ENCODE measurements at places on chromosomes 16 and 17. TPM values are rescaled to one million over a fixed set of nuclear protein-coding genes. Genes with fewer than 3 reads are reported as not detected.

- peaks cover 29% of the 10 kb centered on the region for H3K36me3 ChIP-seq
- peak overlapping the region; percentile 92 for H3K27ac ChIP-seq
- peak; percentile 87 for DNase-seq
- H3K4me3 ChIP-seq: peak overlapping the region; percentile 65
- peaks cover 50% of the 10 kb centered on the region for H3K4me1 ChIP-seq
These were observed 42.1 kb downstream of the TBC1D16 start for GRCh38 chr17:79993390-79994227.

- peaks cover 4% of the 10 kb centered on the region for H3K4me1 ChIP-seq
- no peak overlapping the region for H3K4me3 ChIP-seq
- no peaks in the 10 kb centered on the region for H3K27me3 ChIP-seq
- H3K27ac ChIP-seq: peak overlapping the region; percentile 84
These were observed 24.1 kb downstream of the NPTX1 start for GRCh38 chr17:80452173-80452915.

DNA sequence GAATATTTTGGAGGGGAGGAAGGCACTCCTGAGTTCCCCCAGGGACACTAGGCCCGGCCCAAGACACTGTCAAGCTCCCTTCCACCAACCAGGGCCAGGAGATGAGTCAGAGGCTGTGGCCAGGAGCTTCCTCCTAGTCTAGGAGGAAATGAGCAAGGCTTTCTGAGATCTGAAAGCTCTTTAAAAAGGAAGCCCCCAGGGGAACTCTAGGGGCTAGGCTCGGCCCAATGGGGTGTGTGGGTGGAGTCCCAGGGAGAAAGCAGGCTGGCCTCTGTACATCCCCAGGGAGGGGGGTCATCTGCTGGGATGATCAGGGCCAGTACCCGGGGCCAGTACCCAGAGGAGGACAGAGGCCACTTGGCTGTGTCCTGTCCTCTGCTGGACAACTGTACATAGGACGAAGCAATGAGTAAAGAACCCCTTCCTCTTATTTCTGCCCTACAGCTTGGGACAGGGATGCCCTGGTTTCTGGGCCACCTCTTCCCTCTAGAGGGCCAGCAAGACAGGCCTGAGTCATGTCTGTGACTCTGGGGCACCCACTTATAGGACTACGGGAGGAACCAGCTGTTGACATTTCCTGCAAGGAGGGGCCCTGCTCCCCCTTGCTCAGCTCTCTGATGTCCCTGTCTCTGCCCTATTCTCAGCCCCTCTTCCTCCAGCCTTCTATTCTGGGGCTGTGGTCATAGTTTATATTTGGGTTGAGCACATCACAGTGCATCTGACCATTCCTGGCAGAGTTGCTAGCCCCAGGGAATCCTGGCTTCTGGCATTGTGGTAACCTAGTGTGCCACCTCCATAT is 2.7 kb downstream of the FHOD1 start:
- H3K4me1 ChIP-seq: peaks cover 56% of the 10 kb centered on the region
- peaks cover 47% of the 10 kb centered on the region for H3K36me3 ChIP-seq
- H3K4me3 ChIP-seq: peak overlapping the region; percentile 9
- peak overlapping the region; percentile 89 for H3K27ac ChIP-seq

DNA sequence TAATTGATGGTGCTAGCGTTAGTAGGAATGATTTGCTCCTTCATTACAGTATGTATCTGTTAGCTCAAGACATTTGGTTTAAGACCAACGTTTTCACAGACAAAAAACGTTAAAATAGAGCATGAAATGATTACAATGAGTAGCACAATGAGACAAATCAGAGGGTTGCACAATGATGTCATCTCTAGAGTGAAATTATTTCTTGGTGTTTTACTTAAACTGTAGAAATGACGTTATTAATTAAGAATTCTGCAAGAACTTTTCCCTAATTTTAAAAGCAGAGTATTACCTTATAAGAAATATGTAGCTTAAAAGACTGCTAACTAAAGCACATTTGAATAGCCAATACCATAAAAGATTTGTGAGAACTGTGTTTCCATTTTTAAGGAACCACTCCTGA is 373.4 kb upstream of the KIF2B start:
- H3K4me3 ChIP-seq: no peak overlapping the region
- no peaks in the 10 kb centered on the region for H3K27me3 ChIP-seq
- H3K4me1 ChIP-seq: no peaks in the 10 kb centered on the region

DNA sequence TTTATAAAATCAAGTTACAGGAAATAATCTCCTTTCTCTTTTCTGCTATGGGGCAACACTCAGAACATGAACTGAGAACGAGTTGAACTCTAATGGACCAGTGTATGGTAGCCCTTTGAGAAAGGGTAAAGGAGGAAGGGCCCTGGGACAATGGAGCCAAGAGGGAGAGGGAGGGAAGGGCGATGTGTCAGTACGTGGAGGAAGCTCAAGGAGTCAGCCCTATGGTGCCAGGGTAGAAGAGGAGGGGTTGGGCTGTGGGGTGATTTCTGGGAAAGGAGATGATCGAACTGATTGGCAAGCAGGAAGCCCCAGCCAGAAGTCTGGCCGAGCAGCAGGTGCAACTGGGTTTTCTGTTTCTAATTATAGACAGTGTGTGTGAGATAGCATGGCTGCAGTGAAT is 4.3 kb upstream of the WIPI1 start:
- H3K36me3 ChIP-seq: peaks cover 17% of the 10 kb centered on the region
- H3K27me3 ChIP-seq: no peaks in the 10 kb centered on the region
- H3K4me3 ChIP-seq: no peak overlapping the region

DNA sequence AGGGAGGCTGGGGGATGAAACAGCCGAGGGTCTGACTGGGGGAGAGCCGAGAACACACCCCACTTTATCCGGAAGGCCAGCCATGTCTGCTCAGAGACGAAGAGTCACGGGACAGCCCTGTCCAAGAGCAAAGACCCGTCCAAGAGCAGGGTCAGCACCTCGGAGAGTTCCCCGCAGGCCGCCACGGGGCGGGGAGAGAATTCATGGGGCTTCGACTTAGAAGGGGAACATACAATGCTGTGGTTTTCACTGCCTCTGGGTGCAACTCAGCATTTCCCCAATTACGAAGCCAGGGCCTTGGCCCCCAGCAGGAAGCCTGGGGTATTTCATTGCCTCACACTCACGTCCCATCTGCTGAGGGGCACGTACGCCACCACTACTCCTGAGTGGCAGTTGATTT is 59.3 kb downstream of the JPH3 start:
- no peaks in the 10 kb centered on the region for H3K36me3 ChIP-seq
- peaks cover 97% of the 10 kb centered on the region for H3K27me3 ChIP-seq
- H3K4me3 ChIP-seq: no peak overlapping the region
- no peak overlapping the region for H3K27ac ChIP-seq

GRCh38 chr17:33369876-33370275 is 76.8 kb upstream of the ASIC2 start:
- H3K36me3 ChIP-seq: no peaks in the 10 kb centered on the region
- H3K4me1 ChIP-seq: no peaks in the 10 kb centered on the region
- no peak for DNase-seq
- H3K27me3 ChIP-seq: peaks cover 58% of the 10 kb centered on the region
- H3K4me3 ChIP-seq: no peak overlapping the region

- no peak for DNase-seq
- peaks cover 44% of the 10 kb centered on the region for H3K4me1 ChIP-seq
- H3K4me3 ChIP-seq: peak overlapping the region; percentile 37
- H3K27ac ChIP-seq: peak overlapping the region; percentile 81
- peaks cover 41% of the 10 kb centered on the region for H3K36me3 ChIP-seq
- no peaks in the 10 kb centered on the region for H3K27me3 ChIP-seq
These were observed 253.2 kb downstream of the SEC14L1 start for GRCh38 chr17:77393867-77394539.

The SLC13A2 gene
- not detected for total RNA-seq

DNA sequence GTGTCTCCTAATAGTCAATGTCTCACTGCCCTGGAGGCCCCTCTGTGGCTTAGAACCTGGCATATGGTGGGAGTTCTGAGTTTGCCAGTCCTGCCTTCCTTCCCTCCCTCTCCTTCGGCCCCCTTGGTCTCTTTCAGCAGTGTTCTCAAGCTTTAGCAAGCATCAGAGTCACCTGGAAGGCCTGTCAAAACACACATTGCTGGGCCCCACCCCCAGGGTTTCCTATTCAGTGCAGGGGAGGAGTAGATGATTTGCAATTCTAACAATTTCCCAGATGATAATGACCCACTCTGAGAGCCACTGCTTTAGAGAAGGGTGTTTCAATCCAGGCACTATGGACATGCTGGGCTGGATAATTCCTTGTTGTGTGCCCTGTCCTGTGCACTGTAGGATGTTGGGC is 26.4 kb upstream of the TMEM220 start:
- no peak for DNase-seq
- no peaks in the 10 kb centered on the region for H3K36me3 ChIP-seq
- H3K27ac ChIP-seq: no peak overlapping the region

GRCh38 chr17:7262935-7263800 is 890 bp upstream of the CLDN7 start:
- H3K36me3 ChIP-seq: peaks cover 63% of the 10 kb centered on the region
- peak overlapping the region; percentile 94 for H3K27ac ChIP-seq
- H3K27me3 ChIP-seq: no peaks in the 10 kb centered on the region
- peaks cover 20% of the 10 kb centered on the region for H3K4me1 ChIP-seq
- peak overlapping the region; percentile 90 for H3K4me3 ChIP-seq

DNA sequence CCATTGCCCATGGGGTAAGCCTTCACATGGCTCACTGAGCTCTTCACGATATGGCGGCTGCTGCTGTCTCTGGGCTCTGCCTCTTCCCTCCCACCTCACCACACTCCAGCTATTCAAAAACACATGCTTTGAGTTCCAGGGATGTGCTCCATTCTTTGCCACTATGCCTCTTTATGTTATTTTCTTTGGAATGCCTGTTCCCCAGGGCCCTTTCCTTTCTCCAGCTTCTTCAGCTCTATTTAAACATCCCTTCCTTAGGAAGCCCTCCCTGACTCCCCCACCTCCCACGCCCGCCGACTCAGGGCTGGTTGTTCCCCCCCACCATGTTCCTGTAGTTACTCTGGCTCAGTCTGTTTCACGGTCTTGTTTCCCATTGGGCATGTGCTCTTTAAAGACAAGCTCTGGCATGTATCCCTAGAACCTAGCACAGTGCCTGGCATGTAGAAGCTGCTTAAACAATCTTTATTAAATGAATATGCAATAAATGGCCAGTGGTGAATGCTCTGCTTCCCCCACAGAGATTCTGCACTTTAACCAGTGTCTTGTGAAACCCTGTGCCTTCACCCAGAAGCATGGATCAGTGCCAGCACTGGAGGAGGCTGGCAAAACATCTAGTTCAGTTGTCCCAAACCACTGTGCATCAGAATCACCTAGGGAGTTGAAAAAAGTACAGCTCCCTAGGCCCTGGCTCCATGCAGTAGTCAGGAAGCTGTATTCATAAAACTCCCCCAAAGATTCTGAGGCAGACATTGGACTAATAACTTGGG is 6.9 kb downstream of the MYCBPAP start:
- peaks cover 18% of the 10 kb centered on the region for H3K4me1 ChIP-seq
- peaks cover 25% of the 10 kb centered on the region for H3K27me3 ChIP-seq
- no peak overlapping the region for H3K4me3 ChIP-seq
- no peak for DNase-seq

The KRT13 gene
- 45.7 TPM for total RNA-seq

The TEKT5 gene
- not detected for total RNA-seq

GRCh38 chr17:56031636-56032035 is 121.6 kb upstream of the ANKFN1 start:
- no peak overlapping the region for H3K4me3 ChIP-seq
- H3K36me3 ChIP-seq: no peaks in the 10 kb centered on the region
- peaks cover 47% of the 10 kb centered on the region for H3K27me3 ChIP-seq
- H3K27ac ChIP-seq: no peak overlapping the region
- DNase-seq: no peak

DNA sequence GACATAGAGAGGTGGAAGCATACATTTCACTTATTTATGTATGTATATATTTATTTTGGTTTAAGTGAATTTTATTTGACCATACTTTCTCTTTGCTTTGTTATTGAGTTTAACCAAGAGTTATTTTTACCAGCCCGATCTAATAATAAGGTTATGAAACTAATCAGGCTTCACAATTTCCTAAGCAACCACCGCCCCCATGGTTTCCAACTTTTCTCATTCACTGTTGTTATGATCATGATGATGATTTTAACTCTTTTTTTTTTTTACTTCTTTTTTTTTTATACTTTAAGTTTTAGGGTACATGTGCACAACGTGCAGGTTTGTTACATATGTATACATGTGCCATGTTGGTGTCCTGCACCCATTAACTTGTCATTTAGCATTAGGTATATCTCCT is 30.6 kb downstream of the DNAH9 start:
- H3K27me3 ChIP-seq: no peaks in the 10 kb centered on the region
- H3K27ac ChIP-seq: no peak overlapping the region
- H3K4me1 ChIP-seq: no peaks in the 10 kb centered on the region
- no peak for DNase-seq

The KCNH6 gene
- not detected for total RNA-seq

DNA sequence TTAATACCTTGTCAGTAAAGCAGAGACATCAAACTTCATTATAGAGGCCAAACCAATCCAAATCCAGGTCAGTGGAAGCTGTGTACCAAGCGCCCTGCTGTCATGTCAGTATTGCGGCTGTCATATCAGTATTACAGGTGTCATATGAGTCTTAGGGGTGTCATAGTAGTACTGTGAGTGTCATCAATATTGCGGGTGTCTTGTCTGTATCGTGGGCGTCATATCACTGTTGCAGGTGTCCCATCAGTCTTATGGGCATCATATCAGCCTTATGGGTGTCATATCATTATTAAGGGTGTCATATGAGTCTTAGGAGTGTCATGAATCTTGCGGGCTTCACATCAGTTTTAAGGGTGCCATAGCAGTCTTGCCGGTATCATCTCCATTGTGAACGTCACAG is 6.0 kb upstream of the PRDM7 start:
- H3K4me1 ChIP-seq: peaks cover 7% of the 10 kb centered on the region
- no peak overlapping the region for H3K4me3 ChIP-seq
- no peaks in the 10 kb centered on the region for H3K27me3 ChIP-seq
- H3K36me3 ChIP-seq: peaks cover 15% of the 10 kb centered on the region
- no peak for DNase-seq

- peaks cover 30% of the 10 kb centered on the region for H3K4me1 ChIP-seq
- no peak overlapping the region for H3K4me3 ChIP-seq
- H3K36me3 ChIP-seq: no peaks in the 10 kb centered on the region
- no peak overlapping the region for H3K27ac ChIP-seq
- no peak for DNase-seq
These were observed 35.8 kb upstream of the ADGRG1 start for GRCh38 chr16:57592591-57593003.

- no peaks in the 10 kb centered on the region for H3K27me3 ChIP-seq
- H3K4me1 ChIP-seq: peaks cover 8% of the 10 kb centered on the region
- no peak overlapping the region for H3K27ac ChIP-seq
- no peaks in the 10 kb centered on the region for H3K36me3 ChIP-seq
- H3K4me3 ChIP-seq: no peak overlapping the region
These were observed 737.5 kb downstream of the KCNJ2 start for GRCh38 chr17:70906808-70907207.

GRCh38 chr17:78815696-78816095 is 24.9 kb downstream of the USP36 start:
- peaks cover 80% of the 10 kb centered on the region for H3K36me3 ChIP-seq
- no peaks in the 10 kb centered on the region for H3K4me1 ChIP-seq
- no peak for DNase-seq
- no peak overlapping the region for H3K4me3 ChIP-seq
- no peaks in the 10 kb centered on the region for H3K27me3 ChIP-seq
- H3K27ac ChIP-seq: no peak overlapping the region

GRCh38 chr17:39927929-39928857 is 661 bp downstream of the LRRC3C start:
- H3K27ac ChIP-seq: peak overlapping the region; percentile 66
- H3K4me1 ChIP-seq: peaks cover 60% of the 10 kb centered on the region
- peak overlapping the region; percentile 74 for H3K4me3 ChIP-seq
- H3K36me3 ChIP-seq: peaks cover 65% of the 10 kb centered on the region
- no peak for DNase-seq
- peaks cover 1% of the 10 kb centered on the region for H3K27me3 ChIP-seq

- peaks cover 22% of the 10 kb centered on the region for H3K4me1 ChIP-seq
- peaks cover 85% of the 10 kb centered on the region for H3K27me3 ChIP-seq
- no peak for DNase-seq
- no peak overlapping the region for H3K4me3 ChIP-seq
These were observed 94.6 kb upstream of the SALL1 start for GRCh38 chr16:51245658-51245995.

The ACAP1 gene
- total RNA-seq: 4.1 TPM

Measured in Calu3 (cell line).